Left hindlimb (tissue), 1 donor: ENCODE measurements at places on chromosomes 3 and 15.

DNA sequence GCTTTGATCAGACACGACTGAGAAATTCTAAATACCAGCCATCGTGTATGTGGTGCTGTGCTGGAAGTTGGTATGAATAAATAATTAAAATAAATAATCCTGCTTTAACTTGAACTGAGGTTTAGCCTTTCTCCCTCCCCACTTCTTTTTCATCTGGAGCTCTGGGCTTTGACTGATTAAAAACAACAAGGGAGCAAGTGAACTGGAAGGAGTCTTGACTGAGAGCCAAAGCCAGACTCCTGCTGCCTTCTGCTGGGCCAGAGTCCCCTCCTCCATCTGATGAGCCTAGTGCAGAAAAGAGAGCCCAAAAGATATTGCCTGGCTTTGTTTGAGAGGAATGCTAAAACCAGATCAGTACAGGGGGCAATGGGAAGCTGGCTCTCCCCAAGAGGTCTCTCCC lies 96.0 kb downstream of the CCNL1 start:
- no peak for DNase-seq

- DNase-seq = no peak
Measured at GRCh38 chr3:138351916-138352550, 3.7 kb downstream of the MRAS start.

DNA sequence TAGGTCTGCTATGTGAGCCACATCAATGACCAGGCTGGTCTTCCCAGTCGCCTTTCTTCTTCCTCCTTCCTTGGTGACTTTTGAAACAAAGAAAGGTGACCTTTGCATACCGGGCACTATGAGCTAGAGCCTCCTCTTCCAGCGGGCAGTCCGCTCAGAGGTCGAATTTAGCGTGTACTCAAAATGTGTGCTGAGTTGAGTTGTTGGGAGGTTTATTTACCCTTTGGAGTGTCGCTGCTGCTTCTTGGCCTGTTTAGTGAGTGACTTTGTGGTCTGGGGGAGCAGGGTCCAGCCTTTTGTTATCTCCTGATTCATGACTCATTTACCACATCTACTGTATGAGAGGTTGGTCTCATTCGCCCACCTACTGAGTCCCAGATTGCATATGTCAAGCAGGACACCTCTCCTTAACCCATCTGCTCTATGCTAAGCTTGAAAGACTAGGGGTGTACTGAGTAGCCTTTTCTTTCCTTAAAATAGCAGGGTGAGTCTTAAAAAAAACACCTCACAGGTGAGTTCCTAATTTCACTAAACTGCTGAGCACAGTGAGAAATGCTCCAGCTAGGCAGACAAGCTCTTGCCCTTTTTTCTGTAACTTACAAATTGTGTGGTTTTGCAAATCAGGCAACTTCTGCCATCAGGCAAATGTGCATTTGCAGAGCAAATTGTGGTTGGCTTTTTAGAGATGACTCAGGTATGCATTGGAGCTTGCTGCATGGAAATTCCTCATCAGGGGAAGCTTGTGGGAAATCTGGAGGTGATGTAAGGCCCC lies 3.2 kb upstream of the SIAH2 start:
- no peak for DNase-seq

- no peak for DNase-seq
Measured at GRCh38 chr3:36663666-36664291, 100.6 kb downstream of the DCLK3 start.

GRCh38 chr15:34514251-34514670 lies 69.2 kb downstream of the GOLGA8B start:
- peak; percentile 56 for DNase-seq

- no peak for DNase-seq
Measured at GRCh38 chr15:71548401-71548807, 261.9 kb upstream of the NR2E3 start.

- peak; percentile 12 for DNase-seq
Measured at GRCh38 chr15:40302288-40302886, 5.3 kb downstream of the PLCB2 start.

DNA sequence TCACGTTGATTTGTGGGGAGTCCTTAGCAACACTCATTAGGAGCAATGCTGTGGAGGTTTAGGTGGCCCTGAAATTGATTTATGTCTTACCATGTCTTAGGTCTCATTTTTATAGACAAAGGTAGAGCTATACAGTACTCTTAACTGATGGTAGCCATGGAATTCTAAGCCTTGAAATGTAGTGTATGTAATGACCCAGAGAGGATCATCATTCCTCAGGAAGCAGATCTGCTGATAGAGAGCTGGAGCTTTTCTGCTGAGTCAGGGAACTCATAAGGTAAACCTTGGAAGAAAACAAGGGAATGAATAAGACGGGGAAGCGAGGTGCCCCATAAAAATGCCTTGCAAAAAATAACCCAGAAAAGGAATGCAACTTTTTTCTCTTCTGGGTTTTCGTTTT lies 34.0 kb upstream of the ZNF639 start:
- no peak for DNase-seq

GRCh38 chr3:149374391-149374790 lies 3.1 kb downstream of the TM4SF1 start:
- DNase-seq = no peak

GRCh38 chr3:150251187-150252062 lies 156.7 kb upstream of the TSC22D2 start:
- no peak for DNase-seq

DNA sequence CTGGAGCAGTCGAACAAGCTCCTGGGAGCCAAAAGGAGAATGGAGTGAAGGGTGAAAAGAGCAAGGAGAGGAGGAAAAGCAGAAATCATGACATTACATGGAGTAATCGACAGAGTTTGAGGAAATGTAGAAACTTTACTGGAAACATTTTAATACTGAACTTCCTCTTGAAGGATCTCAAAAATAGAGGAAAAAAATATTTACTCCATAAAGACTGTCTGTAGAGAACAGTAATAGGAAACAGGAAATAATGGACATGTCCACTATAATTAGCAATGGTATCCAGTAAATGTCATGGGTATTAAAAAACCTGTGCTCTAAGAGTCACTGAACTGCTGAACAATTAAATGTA lies 53.0 kb downstream of the TBC1D2B start:
- DNase-seq = no peak

DNA sequence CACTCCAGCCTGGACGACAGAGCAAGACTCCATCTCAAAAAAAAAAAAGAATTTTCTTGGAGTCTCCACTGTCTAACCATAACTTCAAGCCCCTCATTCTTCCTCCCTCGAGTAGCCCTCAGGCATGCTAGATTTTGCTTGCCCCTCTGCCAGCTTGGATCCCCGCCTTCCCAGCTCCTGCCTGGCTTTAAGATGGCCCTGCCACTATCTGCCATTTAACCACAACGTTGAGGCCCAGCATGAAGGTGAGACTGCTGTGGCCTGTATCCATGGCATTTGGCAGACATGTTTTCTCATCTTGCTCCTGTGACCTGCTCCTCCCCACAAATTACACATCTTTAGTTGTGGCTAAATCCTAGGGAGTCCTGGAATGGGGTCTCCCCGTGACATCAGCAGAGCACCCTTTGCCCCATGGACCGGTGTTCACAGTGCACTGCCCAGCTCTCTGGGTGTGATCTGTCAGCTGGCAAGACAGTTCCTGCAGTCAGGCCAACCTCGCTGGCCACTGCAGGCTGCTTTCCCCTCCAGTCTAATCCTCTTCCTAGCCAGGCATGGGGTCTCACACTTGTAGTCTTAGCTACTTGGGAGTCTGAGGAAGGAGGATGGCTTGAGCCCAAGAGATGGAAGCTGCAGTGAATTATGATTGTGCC lies 10.4 kb downstream of the VPS18 start:
- no peak for DNase-seq

GRCh38 chr15:34851007-34851406 lies 55.7 kb upstream of the ACTC1 start:
- DNase-seq = no peak

DNA sequence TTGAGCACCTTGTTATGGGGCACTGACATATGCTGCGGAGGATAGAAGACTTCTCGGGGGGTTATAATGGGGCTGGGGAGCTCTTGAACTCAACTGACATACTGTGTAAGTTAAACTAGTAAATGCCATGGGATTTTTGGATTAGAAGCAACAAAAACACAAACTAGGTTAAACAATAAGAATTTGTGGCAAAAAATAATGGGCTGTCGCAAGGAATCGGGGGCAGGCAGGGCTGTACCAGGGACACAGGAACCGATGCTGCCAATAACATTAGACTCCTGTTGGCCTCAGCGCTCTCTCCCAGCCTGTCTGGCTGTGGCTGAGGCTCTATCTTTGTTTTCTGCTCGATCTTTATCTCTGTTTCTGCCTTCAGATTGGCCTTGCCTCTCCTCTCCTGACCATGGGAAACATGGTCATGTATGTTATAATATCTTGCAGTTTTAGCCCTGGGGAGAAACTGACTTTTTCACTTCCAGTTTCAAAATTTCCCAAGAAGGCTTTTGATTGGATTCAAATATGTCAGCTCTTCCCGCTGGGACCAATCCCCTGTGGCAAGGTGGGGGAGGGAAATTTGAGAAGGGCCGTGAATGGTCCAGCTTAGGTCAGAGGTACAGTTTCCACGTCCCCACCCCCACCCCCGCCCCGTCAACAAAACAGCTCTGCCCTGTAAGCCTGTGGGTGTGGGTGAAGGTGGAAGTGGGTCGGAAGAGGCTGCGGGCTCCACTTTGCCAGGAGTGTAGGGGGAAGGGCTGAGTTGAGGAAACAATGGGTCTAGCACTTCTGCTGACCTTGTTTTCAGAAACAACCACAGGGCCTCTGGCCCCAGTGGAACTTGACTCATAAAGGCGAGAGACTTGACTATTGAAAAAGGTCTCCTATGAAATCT lies 161.1 kb upstream of the TBL1XR1 start:
- DNase-seq = peak; percentile 83

- DNase-seq = no peak
Measured at GRCh38 chr3:106530367-106530766, 661.6 kb upstream of the CBLB start.

DNA sequence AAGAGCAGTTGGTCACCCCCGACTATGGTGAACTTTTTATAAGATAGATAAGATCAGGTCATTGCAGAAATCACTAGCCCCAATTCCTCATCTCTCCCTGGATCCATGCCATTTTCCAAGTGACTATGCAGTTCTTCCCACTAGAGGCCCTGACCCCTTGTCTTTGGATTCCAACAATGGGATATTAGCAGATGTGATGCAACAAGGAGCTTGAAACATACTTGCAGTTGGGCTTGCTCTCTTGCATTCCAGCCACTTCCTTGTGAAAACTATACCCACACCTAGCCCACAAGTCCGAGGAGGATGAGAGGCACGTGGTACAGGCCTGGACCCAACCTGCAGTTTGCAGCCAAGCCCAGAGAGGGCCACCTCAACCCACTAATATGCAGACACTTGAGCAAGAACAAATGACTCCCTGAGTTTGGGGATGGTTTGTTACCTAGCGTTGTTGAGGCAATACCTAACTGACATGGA lies 60.6 kb downstream of the SUCLG2 start:
- no peak for DNase-seq

GRCh38 chr3:194087995-194088855 lies 47.7 kb upstream of the HES1 start:
- no peak for DNase-seq

- DNase-seq = no peak
Measured at GRCh38 chr3:171956705-171957104, 82.7 kb upstream of the FNDC3B start.

DNA sequence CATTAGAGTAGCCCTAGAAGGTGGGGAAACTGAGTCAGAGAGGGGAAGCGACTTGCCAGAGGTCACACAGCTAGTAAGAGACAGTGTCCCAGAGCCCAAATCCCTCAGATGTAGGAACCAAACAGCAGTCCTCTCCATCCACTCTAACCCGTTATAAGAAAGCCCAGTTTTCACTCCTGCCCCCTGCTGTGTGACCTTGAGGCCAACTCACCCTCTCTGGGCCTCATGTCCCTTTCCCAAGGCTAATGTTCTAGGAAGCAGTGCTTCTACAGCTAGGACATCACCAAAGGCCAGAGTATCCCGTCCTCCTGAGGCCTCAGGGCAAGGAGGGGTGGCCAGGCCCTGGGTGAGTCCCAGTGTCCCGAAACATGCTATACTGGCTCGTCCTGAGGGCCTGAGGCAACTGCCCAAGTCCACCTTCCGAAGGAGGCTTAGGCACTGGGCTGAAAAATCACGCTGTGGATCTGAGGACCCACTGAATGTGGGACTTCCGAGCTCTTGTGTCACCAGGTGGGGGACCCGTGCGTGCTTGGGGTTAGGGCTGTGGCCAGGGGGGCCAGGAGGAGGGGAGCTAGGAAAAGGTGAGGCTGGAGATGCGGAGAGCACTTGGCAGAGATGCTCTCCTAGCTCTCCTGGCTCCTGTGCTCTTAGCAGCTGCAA lies 109.2 kb upstream of the SLC6A11 start:
- DNase-seq = no peak

DNA sequence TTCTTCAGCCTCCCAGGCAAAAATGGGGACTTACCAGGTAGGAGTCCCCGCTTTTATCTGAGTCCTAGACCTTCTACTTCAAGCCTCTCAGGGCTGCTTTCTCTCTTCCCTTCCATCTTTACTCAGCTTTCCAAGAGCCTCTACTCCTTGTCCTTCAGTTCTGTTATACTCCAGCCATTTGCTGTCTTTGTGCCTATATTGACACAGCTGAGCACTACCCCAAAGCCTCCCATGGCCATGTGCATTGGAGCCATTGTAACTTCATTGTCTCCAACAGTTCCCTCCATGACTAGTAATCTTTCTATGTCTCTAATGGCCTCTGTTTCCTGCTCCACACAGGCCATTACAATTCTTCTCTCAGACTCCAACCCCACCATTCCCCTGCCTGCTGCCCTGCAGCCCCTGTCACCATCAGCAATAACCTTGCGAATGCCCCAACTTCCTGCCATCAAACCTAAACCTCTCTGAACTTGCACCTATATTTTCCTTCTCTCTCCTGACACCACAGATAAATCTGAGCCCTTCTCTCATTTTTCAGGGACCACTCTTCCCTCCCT lies 77.9 kb upstream of the ADPGK start:
- no peak for DNase-seq

DNA sequence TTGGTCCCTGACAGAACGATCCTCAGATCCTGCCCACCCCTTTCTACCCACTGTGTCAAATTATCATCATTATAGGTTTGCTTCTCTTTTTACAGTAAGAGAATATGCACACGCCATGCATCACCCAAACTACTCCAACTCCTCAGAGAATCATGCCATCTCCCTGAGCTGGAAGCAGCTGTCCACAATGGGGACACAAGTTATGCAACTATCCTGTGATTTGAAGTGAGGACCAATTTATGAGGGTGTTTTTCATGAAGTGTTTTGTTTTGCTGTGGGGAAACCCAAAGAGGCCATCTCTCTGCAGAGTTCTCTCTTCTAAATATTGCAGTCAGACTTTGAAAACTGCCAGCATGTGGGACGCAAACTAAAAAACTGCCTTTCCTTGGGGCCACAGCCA lies 35.8 kb upstream of the TNFSF10 start:
- DNase-seq = no peak

DNA sequence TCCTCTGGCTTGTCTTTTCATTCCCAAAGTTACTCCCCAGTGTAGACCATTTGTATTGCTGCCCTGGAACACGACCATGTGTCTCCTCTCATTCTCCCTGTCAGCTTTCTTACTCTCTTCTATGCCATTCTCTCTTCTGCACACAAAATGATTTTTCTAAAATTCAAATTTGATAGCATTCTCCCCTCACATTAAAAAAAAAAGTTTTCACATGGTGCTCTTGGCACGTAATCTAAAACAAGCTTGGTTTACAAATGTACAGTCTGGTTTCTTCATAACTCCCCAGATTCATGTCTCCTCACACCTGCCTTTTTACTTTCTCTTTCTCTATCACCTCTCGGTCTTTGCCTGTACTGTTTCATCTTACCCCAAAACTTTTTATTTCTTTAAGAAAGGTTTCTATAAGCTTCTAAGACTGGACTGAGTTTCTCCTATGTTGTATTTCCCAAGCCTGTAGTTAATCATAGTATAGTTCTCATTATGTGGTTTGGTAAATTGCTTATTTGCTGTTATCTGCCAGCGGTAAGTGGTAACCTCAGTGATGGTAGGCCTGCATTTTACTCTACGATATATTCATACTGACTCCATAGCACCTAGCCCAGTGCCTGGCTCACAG lies 31.2 kb downstream of the BCHE start:
- DNase-seq = no peak
